ENCODE measurements at places on chromosomes 16 and 17.

DNA sequence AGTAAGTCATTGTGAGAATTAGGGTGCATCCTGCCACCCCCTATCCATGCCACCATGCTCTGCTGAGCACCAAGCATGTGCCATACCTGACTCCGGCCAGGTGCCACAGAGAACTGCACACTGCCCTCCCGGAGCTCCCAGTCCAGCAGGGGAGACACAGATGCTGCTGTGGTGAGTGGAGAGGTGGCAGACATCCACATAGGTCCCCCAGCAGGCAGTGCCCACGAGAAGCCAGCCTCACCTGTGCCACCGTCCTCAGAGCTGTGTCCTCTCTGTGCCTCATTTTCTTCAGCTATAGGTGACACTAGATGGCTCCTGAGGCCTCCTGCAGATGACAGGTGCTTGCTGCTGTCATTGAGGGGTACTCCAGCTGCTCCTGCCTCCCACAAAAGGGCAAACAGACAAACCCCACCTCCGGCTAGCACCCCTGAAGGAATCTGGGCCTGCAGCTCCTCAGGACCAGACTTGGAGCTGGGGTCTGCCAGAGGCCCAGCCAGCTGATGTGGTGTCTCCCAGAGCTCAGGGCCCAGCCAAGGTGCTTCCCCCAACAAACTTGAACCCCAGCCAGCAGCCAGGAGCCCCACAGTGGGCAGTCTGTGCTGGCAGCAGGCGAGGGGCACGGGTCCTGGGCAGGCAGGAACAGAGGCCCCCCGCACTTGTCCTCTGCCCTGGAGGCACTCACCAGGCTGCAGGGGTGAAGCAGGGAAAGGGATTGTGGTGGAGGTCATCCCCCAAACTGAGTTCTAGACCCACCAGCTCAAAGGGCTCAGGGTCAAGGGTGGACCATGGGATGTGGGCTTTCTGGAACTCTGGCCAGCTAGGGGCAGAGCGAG lies 17.1 kb downstream of the FOXJ1 start:
- DNase-seq, result no peak

DNA sequence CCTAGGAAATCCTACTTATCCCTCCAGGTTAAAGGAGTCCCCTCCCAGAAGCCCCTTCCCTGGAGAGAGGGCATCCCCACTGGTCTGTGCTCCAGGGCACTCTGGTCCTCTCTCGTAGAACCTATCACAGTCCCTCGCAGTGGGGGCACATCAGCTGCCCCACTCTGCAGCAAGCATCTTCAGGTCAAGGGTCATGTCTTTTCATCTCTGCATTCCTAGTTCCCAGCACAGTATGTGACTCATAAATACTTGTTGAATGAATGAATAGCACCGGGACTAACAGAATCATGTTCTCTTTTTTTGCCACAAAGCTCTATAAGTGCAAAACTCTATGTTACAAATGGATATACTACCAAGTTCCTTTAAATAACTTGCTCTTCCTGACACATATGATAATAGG lies 36.0 kb downstream of the RNF157 start:
- no peak for DNase-seq

DNA sequence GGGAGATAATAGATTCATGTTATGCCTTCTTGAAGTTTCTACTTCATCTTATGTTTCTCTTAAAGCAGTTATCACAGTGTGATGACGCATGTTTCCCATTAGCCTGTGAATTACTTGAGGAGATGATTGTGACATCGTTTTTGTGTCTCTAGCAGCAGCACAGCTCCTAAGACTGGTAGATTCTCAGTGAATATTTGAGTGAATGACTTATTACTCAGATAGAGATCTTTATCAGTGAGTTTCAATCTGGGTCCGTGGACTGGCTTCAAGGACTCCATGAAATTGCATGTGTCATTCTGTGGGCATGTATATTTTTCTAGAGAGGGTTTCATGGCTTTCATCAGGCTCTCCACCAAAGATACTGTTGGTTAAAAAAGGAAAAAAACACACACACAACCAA lies 29.9 kb downstream of the YPEL2 start:
- DNase-seq, result no peak

GRCh38 chr16:74623214-74623838 lies 16.4 kb upstream of the GLG1 start:
- no peak for DNase-seq

GRCh38 chr16:31157136-31157535 lies 7.3 kb upstream of the PRSS36 start:
- DNase-seq, result no peak

- DNase-seq, result no peak
Observed at GRCh38 chr17:33016920-33017319, 25.3 kb downstream of the SPACA3 start.

GRCh38 chr17:77800816-77801215 lies 157.7 kb upstream of the TNRC6C start:
- DNase-seq, result no peak

DNA sequence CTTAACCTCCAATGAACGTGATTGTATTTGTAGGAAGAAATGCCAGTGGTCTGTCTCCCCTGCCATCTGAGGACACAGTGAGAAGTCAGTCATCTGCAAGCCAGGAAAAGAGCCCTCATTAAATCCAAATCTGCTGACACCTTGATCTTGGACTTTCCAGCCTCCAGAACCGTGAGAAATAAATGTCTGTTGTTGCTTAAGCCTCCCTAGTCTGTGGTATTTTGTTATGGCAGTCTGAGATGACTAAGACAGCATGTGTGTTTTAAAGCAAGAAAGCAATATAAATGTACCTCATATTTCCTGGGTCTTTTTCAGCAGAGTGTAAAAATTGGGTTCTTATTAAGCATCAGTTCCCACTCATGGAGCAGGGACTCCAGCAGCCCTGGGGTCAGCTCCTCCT lies 177.9 kb upstream of the NLRP1 start:
- DNase-seq, result no peak
